ENCODE measurements at places on chromosomes 7 and 10.

GRCh38 chr10:48729941-48730457 lies 45.3 kb downstream of the WDFY4 start:
- H3K4me3 ChIP-seq = no peak overlapping the region
- H3K36me3 ChIP-seq = no peaks in the 10 kb centered on the region
- H3K27ac ChIP-seq = no peak overlapping the region
- no peaks in the 10 kb centered on the region for H3K4me1 ChIP-seq
- DNase-seq = no peak
- no peaks in the 10 kb centered on the region for H3K27me3 ChIP-seq

DNA sequence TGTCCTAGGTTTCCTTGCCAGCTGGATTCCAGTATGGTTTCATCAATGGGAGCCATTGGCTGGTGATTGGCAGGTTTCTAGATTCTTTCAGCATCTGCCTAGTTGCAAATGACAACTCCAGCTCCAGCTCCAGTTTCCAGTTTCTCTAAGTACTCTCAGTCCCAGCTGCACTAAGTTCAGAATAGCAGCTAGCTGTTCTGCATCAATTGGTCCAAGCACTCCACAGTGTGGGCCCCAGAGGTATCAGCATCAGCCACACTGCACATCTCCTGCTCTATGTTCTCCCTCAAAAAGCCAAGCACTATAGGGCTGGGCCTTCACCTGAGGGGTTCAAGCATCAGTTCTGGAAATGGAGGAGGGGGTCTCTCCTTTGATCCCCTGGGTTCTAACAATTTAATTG lies 143.4 kb downstream of the VPS50 start:
- no peaks in the 10 kb centered on the region for H3K27me3 ChIP-seq
- no peaks in the 10 kb centered on the region for H3K36me3 ChIP-seq
- no peak for DNase-seq
- H3K4me3 ChIP-seq = no peak overlapping the region

GRCh38 chr7:95503271-95504131 lies 17.8 kb downstream of the ASB4 start:
- H3K36me3 ChIP-seq = no peaks in the 10 kb centered on the region
- no peaks in the 10 kb centered on the region for H3K27me3 ChIP-seq
- H3K4me1 ChIP-seq = no peaks in the 10 kb centered on the region
- no peak for DNase-seq
- H3K4me3 ChIP-seq = no peak overlapping the region

GRCh38 chr10:102870221-102870620 lies 951 bp downstream of the AS3MT start:
- no peaks in the 10 kb centered on the region for H3K36me3 ChIP-seq
- no peak overlapping the region for H3K4me3 ChIP-seq
- no peaks in the 10 kb centered on the region for H3K4me1 ChIP-seq
- H3K27me3 ChIP-seq = peaks cover 2% of the 10 kb centered on the region
